Activated CD4-positive, alpha-beta T cell treated with anti-CD3 and anti-CD28 coated beads for 36 hours (primary cell): ENCODE measurements at places on chromosomes 7 and 10.

- DNase-seq: no peak
These were observed 45.5 kb upstream of the MGMT start for GRCh38 chr10:129421399-129422010.

DNA sequence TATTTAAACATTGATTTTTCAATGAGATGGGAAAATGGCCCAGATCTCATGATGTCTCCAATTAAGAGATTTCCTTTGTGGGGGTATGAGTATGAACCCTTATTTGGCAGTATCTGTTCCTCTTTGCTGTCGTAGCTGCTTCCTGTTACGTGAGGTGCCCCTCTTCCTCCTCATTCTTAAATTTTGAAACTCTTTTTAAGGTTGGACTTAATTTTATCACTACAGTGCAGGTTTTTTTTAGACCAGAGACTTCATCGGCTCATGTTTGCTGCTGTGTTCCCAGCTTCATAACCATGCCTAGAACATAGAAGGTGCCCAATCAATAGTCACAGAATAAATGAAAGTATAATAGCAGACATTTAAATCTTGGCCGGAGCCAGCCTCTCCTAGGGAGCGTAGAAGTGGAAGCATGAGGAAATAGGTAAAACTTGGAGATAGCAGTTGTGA, 2.4 kb downstream of the MIOS start:
- no peak for DNase-seq

DNA sequence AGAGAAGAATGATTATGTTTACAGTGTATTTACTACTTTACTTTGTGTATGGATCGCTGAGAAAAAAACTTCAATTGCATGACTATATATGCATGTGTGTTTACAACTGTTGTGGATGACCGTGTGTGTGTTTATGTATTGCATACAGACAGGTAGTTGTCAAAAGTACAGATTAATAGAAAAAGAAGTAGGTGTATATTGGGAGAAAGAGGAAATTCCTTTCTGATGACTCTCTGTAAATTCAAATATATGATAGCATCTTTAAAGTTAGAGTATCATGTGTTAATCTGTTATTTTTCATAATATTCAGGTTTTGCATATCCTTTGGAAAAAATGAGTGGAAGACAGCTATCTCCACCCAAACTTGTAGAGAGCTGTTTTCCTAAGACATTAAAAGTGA, 160.4 kb upstream of the AGR3 start:
- DNase-seq: no peak

DNA sequence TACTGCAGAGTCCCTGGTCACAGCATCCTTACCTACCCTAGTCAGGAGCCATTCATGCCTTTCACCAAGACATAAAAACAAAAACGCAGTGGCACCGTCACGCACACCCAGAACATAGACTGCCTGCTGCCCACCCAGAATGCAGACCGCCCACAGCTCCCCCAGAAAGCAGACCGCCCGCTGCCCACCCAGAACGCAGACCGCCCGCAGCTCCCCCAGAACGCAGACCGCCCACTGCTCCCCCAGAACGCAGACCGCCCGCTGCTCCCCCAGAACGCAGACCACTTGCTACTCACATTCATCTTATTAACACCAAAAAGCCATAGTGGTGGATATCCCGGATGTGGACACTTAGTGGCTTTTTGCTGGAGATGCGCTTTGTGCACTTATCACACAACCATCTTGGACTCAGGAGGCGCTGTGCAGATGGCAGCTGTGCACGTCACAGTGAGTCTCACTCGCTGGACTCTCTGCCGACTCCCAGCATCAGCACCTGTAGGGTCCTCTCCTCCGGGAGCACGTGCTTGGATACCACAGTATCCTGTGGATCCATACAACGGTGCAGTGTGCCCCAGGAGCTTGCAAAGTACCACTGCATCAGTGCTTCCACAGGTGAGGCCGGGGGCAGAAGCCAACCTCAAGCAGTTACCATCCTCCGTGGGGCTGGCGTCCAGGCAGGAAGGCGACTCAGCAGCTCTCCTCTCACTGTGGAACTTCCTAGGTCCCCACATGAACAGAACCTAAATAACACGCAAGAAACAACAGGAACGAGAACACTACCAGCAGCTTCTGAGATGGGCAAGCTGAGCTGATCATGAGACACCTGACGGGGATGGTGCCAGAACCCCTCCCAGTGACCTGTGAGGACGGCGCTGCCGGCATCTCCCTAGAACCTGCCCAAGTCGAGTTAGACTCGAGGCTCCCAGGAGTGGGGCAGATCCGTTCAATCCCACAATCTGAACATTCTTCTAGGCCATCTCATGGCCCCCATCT, 161.0 kb downstream of the DIP2C start:
- no peak for DNase-seq

DNA sequence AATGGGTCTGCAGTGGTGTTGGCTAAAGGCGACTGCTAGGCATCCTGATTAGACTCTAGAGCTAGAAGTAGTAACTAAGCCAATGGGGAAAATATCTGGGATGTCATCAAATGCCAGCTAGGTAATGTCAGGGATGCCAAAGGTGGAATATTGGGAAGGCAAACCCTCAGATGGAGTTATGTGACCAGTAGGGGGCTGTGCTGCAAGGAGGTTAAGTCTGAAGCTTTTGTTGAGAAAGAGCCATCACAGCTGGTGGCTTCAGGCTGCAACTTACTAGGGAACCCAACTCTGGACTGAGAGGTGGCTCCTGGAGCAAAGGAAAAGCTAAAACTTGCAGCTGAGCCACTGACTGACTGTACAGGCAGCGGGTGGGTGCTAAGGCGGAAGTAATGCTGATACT, 576.9 kb upstream of the GHITM start:
- no peak for DNase-seq

DNA sequence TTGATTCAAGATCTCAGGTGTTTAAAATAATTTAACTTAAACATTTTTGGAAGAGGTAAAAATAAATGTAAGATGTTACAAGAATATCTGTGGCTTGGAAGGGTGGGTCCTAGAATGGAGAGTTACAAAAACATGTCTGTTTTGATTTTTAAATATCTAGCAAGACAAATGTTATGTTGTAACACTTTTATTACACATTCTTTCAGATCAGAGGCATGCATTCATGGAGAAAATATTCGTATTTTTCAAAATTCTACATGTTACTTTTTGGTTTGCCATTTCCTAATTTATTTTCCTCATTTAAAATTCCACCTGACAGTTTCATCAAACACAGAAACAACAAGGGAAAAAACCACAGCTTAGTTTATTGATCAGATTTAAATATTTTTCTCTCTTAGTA, 10.0 kb downstream of the WBP1L start:
- no peak for DNase-seq
